ENCODE measurements at places on chromosomes 16 and 17.

GRCh38 chr16:3983081-3983520 is 102.6 kb upstream of the CREBBP start:
- H3K27ac ChIP-seq: no peak overlapping the region
- no peak overlapping the region for H3K4me3 ChIP-seq
- peaks cover 2% of the 10 kb centered on the region for H3K4me1 ChIP-seq
- peaks cover 7% of the 10 kb centered on the region for H3K36me3 ChIP-seq
- H3K27me3 ChIP-seq: peaks cover 13% of the 10 kb centered on the region

DNA sequence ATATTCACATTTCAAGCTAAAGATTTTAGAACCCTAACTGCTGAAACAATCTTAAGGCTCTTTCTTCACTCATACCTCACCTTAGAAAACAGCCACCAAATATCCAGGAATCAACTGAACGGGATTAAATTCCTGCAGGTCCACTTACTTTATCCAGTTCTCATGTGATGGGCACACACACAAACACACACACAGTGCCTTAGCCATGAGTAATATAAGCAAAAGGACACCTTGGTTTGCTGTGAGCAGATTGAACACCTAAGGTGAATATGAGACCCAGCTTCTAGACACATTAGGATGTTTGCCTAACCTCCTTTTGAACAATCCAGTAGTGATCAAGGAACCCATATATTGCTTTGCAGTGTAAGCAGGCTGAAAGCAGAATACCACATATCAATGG is 81.5 kb downstream of the TUBD1 start:
- H3K27ac ChIP-seq: no peak overlapping the region
- no peaks in the 10 kb centered on the region for H3K27me3 ChIP-seq
- H3K36me3 ChIP-seq: peaks cover 18% of the 10 kb centered on the region
- DNase-seq: no peak
- H3K4me3 ChIP-seq: no peak overlapping the region

DNA sequence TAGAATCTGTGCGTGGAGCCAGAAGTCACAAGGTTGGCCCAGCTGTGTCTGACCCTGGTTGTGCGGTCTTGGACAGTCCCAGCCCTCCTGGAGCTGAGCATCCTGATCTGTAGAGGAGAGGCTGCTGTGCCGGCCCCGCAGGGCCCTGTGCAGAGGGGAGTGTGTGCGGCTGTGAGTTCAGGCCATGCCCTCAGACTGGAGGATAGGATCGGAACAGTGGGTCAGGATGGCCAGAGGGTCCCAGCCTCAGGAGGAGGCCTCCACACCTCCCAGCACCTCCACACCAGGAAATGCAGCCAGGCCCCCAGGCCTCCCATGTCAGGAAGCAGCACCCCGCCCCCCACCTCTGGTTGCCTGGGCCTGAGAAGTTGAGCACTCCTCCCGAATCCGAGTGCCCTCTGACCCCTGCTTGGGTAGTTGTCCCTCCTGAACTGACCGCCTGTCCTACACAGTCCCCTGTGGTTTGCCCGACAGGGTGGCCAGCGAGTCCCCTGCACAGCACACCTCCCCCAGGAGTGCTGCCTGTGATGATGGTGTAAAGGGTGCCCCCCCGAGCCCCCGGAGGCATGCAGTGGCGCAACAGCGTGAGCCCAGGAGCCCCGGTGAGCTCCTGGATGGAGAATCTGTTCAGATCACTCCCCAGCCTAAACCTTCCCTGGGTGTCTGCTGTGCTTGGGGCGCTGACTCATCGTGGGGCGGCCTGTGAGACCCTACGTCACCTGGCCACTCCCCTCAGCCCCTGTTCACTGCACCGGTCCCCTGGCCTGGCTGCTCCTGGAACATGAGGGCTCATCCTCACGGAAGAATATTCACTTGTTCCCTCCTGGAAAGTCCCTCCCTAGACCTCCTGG is 285.2 kb downstream of the SEC14L1 start:
- H3K4me3 ChIP-seq: no peak overlapping the region
- H3K36me3 ChIP-seq: no peaks in the 10 kb centered on the region
- H3K27ac ChIP-seq: peak overlapping the region; percentile 87
- H3K4me1 ChIP-seq: peaks cover 50% of the 10 kb centered on the region
- no peaks in the 10 kb centered on the region for H3K27me3 ChIP-seq

DNA sequence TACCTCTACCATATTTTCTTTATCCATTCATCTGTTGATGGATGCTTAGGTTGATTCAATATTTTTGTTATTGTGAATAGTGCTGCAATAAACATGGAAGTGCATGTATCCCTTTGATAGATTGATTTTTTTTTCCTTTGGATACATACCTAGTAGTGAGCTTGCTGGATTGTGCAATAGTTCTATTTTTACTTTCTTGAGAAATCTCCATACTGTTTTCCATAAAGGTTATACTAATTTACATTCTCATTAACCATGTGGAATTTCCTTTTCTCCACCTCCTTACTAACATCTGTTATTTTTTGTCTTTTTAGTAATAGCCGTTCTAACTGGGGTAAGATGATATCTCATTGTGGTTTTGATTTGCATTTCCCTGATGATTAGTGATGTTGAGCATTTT is 124.6 kb upstream of the TOX3 start:
- no peak overlapping the region for H3K27ac ChIP-seq
- no peak overlapping the region for H3K4me3 ChIP-seq
- no peaks in the 10 kb centered on the region for H3K4me1 ChIP-seq
- no peak for DNase-seq

DNA sequence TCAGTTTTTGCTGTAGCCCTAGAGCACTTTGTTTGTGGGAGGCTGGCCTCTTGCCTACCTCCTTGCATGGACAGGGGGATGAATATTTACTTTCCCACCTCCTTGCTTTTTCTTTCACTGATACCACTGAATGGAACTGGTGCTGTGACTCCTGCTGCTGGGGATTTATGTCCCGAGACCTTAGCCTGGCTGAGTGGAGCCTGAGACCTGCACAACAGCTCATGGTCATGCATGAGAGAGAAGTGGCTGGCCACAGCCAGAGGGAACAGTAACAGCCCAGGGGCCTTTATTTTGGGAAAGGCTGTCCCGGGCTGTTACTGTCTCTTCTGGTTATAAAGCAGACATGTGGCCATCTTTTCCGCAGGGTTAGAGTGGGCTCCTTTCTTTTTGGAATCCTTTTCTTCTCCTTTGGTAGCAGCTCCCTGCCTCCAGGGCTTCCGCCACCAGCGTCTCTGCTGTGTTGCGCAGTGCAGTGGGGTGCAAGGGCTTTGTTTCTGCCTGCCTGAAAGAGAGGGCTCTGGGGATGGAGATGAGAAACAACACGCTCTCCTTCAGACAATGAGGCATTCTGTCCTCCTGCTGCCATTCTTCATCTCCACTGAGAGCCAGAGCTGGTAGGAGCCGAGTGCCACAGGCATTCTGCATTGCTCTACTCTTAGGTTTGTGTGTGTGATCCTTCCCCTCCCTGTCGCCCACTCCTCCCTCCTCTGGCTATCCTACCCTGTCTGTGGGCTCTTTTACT is 14.5 kb downstream of the SNX11 start:
- no peaks in the 10 kb centered on the region for H3K27me3 ChIP-seq
- H3K36me3 ChIP-seq: peaks cover 21% of the 10 kb centered on the region
- DNase-seq: no peak
- no peak overlapping the region for H3K27ac ChIP-seq

DNA sequence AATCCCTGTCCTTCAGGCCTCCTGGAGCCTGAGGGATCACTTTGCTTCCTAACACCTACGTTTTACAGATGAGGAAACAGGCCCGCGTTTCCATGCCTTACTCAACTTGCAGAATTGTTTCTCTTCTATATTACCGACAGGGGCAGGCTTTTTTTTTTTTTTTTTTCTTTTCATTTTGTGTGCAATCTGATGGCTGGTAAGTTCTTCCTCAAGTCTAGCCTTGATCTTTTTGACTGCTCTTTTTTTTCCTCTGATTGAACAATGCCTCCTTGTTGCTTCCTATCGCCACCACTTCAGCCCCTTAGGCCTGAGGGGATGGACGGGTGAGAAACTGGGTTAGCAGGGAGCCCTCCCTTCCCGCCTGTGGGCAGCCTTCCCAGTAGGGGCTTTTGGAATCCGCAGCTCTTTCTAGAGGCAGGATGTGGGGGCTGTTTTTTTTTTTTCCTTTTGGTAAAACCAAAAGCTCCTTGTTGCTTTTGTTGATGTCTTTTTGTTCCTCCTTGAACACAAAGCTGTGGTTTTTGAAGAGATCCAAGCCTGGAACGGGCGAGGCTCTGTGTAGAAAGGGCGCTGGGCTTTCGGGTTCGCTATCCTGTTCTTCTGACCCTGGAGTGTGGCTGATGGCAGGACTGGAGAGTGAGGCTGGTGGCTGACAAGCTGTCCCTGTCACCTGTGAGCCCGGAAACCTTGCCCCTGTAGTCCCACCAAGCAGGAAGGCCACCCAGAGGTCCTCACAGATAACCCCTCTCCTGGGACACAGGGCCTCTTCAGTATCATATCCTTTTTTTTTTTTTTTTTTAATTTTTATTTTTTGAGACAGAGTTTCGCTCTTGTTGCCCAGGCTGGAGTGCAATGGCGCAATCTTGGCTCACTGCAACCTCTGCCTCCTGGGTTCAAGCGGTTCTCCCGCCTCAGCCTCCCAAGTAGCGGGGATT is 14.0 kb downstream of the LASP1 start:
- no peaks in the 10 kb centered on the region for H3K27me3 ChIP-seq
- peaks cover 23% of the 10 kb centered on the region for H3K36me3 ChIP-seq
- peak overlapping the region; percentile 52 for H3K4me3 ChIP-seq

DNA sequence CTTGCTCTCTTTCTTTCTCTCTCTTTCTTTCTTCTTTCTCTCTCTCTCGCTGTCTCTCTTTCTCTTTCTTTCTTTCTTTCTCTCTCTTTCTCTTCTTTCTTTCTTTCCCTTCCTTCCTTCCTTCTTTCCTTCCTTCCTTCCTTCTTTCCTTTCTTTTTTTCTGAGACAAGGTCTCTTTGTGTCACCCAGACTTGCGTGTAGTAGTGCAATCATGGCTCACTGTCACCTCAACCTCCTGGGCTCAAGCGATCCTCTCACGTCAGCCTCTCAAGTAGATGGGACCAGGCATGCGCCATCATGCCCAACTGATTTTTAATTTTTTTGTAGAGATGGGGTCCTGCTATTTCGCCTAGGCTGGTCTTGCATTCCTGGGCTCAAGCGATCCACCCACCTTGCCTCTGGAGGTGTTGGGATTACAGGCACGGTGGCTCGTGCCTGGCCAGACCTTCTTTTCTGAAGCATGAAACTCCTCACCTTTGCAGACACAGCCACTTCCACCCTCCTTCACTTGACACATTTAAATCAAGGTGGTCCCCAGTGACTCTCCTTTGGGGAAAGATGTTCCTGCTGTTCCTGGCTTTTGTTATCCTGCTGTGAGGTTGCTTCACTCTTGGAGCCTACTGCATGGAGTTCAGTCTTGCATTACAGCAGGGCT is 26.8 kb upstream of the NKD1 start:
- H3K4me3 ChIP-seq: no peak overlapping the region
- H3K27ac ChIP-seq: no peak overlapping the region
- no peak for DNase-seq
- peaks cover 16% of the 10 kb centered on the region for H3K27me3 ChIP-seq
- no peaks in the 10 kb centered on the region for H3K4me1 ChIP-seq

DNA sequence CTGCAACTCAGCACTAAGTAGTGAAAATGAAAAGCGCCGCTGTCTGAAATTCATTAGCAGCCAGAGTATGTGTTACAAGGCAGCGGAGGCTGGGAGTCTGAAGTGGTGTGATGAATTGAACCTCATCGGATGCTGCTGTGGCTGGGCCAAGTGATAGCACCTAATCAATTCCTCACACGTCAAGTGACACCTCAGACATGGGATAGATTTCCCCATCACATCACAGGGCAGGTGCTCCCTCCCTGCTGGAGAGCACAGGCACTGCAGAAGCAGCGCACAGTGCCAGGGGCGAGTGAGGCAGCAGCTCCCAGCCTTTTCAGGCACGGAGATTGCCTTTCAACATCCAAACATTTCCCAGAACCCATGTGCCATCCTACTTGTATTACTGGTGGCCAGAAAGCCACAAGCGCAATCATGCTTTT is 32.2 kb downstream of the DRC3 start:
- no peak overlapping the region for H3K27ac ChIP-seq
- H3K27me3 ChIP-seq: no peaks in the 10 kb centered on the region
- peaks cover 3% of the 10 kb centered on the region for H3K4me1 ChIP-seq
- H3K36me3 ChIP-seq: peaks cover 18% of the 10 kb centered on the region

DNA sequence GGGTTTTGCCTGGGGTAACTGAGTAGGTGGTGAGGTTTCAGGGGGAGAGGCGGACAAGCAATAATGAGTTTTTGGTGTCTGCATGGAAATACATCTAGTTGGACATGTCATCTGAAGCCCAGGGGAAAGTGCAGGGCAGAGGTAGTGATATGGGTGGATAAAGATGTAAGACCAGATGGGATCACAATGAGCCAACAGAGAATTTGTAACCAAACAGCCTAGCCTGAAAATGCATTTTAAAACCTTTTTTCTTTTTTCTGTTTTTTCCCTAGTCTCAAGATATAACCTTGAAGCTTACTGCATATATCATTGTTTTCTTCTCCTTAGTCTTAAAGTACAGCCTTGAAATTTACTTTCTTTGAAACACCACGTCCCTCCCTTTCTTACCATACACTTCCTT is 3.7 kb upstream of the ZNF19 start:
- DNase-seq: no peak
- H3K27ac ChIP-seq: peak overlapping the region; percentile 39
- H3K4me1 ChIP-seq: no peaks in the 10 kb centered on the region
- H3K36me3 ChIP-seq: no peaks in the 10 kb centered on the region

DNA sequence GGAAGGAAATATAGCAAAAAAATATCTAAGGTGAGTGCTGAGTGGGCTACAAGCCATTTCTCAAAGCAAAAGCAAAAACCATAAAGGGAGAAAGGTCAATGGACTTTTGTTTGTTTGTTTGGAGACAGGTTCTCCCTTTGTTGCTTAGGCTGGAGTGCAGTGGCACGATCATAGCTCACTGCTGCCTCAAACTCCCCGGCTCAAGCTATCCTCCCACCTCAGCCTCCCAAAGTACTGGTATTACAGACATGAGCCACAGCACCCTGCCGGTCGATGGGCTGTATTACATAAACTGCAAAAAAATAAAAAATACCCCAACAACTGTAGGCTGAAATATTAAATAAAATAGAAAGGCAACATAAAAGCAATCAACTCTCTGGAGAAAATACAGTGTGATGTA is 3.5 kb upstream of the RBBP6 start:
- peaks cover 4% of the 10 kb centered on the region for H3K4me1 ChIP-seq
- no peak overlapping the region for H3K27ac ChIP-seq
- H3K36me3 ChIP-seq: peaks cover 1% of the 10 kb centered on the region
- no peak for DNase-seq
- H3K4me3 ChIP-seq: no peak overlapping the region

- peaks cover 15% of the 10 kb centered on the region for H3K36me3 ChIP-seq
- H3K27me3 ChIP-seq: no peaks in the 10 kb centered on the region
- peaks cover 23% of the 10 kb centered on the region for H3K4me1 ChIP-seq
- DNase-seq: no peak
- no peak overlapping the region for H3K4me3 ChIP-seq
- peak overlapping the region; percentile 65 for H3K27ac ChIP-seq
Observed at GRCh38 chr17:45244725-45245656, 16.9 kb downstream of the SPATA32 start.

GRCh38 chr16:85527042-85527766 is 85.9 kb upstream of the GSE1 start:
- no peak for DNase-seq
- no peak overlapping the region for H3K27ac ChIP-seq
- H3K4me1 ChIP-seq: peaks cover 9% of the 10 kb centered on the region
- peaks cover 25% of the 10 kb centered on the region for H3K27me3 ChIP-seq
- no peaks in the 10 kb centered on the region for H3K36me3 ChIP-seq

GRCh38 chr17:48027322-48027981 is 10.1 kb downstream of the COPZ2 start:
- no peak for DNase-seq
- peaks cover 12% of the 10 kb centered on the region for H3K27me3 ChIP-seq
- peaks cover 27% of the 10 kb centered on the region for H3K4me1 ChIP-seq

- peak overlapping the region; percentile 72 for H3K4me3 ChIP-seq
- no peaks in the 10 kb centered on the region for H3K36me3 ChIP-seq
- no peak for DNase-seq
- peaks cover 45% of the 10 kb centered on the region for H3K4me1 ChIP-seq
- no peaks in the 10 kb centered on the region for H3K27me3 ChIP-seq
Observed at GRCh38 chr16:8866118-8866883, 2.5 kb downstream of the CARHSP1 start.
